ENCODE measurements at places on chromosomes 7 and 10. TPM values are rescaled to one million over a fixed set of nuclear protein-coding genes. Genes with fewer than 3 reads are reported as not detected.

DNA sequence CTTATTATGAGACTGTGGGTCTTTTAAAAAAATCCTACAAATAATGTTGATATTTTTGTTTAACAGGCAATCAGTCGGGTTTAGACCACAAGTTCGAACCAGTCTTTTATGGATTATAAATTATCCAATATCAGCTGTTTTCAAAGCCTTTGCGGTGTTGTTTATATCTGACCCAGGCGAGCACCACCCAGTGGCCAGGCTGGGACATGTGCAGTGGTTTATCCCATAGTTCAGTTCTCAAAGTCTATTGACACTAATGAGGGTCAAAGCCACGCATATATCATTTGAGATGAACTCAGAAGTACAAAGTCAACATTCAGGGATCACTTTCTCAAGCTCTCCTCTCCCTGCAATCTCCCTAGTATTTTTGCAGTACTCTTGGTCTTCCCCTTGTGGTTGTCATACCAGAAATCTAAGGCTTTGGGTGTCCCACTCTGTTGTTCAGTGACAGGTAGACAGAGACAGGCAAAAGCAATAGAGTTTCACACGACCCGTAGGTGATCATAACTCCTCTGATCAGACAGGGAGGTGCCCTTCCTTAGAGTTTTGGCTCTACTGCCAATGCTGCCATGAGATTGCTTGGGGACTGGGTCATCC, 117.4 kb upstream of the POM121L12 start:
- no peaks in the 10 kb centered on the region for H3K4me1 ChIP-seq
- no peaks in the 10 kb centered on the region for H3K36me3 ChIP-seq
- no peak for DNase-seq
- H3K27ac ChIP-seq, result no peak overlapping the region
- no peaks in the 10 kb centered on the region for H3K27me3 ChIP-seq

DNA sequence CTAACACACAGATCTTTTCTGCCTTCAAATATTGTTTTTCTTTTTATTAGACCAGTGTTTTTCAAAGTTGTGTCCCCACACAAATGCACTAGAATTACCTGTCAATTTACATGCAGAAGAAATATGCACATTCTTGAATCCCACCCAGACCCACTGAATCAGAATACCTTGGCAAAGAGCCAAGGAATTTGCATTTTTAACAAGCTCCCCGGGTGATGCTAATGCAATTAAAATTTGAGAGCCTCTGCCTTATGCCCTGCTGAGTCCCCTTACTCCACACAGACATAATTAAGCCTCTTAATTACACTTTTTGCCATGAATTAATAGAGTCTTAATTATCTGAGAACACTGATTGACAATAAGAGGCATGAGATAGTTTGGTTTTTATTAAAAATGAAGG, 201.2 kb upstream of the GRB10 start:
- no peak overlapping the region for H3K4me3 ChIP-seq
- H3K4me1 ChIP-seq, result no peaks in the 10 kb centered on the region
- H3K27me3 ChIP-seq, result no peaks in the 10 kb centered on the region
- DNase-seq, result no peak
- no peak overlapping the region for H3K27ac ChIP-seq

Gene YWHAG
- total RNA-seq, result 222 TPM

DNA sequence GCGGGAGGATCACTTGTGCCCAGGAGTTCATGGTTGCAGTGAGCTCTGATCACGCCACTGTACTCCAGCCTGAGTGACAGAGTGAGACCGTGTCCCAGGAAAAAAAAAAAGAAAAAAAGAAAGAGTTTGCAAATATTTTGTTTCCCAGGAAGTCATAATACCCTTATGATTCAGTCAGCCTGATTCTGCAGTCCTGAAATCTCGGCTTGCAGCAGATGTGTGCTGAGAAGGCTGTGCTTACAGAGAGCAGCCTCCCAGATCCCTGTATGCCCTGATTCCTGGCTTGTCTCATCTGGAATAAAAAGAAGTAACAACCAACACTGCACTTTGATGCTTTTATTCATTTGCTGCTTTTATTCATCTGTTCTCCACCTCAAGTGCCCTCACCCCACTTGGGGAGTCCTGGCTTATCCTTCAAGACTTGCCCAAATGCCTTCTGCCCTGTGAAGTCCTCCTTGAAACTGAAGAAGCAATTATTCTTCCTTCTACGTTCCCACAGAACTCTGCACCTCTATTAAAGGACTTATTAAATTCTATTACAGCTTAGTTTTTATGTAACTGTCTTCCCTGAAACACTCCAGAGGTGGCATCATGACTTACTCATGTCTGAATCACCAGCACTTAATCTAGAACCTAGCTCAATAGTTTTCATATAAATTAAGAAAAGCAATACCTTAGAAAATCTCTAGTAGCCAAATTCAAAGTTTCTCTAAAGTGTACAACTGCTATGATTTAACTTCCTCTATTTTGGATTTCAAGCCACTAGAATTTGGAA, 27.7 kb upstream of the BPGM start:
- H3K4me3 ChIP-seq, result no peak overlapping the region
- H3K36me3 ChIP-seq, result no peaks in the 10 kb centered on the region
- no peak overlapping the region for H3K27ac ChIP-seq
- H3K4me1 ChIP-seq, result no peaks in the 10 kb centered on the region

- no peaks in the 10 kb centered on the region for H3K4me1 ChIP-seq
- no peak overlapping the region for H3K4me3 ChIP-seq
- no peak overlapping the region for H3K27ac ChIP-seq
- H3K36me3 ChIP-seq, result no peaks in the 10 kb centered on the region
Measured at GRCh38 chr10:104875561-104875960, 234.5 kb downstream of the SORCS3 start.

Gene MTG1
- 83.3 TPM for total RNA-seq
